ENCODE measurements at places on chromosomes 2 and 18.

GRCh38 chr2:207121784-207122183 is 44.0 kb downstream of the KLF7 start:
- DNase-seq, result no peak

DNA sequence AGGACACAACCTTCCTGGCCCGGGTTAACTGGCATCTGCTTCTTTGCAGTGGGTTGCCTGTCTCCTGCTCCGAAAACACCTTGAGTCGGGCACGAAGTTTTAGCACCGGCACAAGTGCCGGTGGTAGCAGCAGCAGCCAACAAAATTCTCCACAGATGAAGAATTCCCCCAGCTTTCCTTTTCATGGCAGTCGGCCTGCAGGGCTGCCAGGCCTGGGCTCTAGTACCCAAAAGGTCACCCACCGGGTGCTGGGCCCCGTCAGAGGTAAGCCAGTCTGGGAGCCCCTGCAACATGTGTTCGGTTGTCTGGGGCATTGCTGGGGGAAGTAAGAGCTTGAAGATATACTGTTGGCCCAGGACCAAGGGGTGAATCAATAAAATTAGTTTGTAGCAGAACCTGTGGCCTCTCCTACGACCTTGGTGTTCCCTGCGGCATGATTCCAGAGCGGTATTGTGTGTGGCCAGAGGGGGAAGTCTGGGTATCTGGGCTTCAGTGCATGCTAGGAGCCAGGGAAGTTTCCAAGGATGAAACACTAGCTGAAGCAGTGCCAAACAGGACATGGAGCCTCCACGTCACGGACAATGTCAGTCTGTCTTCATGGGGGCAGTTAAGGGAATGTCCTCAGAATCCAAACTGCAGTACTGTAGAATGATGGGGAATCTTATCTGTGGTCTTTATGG is 7.8 kb downstream of the AGBL5 start:
- no peak for DNase-seq

DNA sequence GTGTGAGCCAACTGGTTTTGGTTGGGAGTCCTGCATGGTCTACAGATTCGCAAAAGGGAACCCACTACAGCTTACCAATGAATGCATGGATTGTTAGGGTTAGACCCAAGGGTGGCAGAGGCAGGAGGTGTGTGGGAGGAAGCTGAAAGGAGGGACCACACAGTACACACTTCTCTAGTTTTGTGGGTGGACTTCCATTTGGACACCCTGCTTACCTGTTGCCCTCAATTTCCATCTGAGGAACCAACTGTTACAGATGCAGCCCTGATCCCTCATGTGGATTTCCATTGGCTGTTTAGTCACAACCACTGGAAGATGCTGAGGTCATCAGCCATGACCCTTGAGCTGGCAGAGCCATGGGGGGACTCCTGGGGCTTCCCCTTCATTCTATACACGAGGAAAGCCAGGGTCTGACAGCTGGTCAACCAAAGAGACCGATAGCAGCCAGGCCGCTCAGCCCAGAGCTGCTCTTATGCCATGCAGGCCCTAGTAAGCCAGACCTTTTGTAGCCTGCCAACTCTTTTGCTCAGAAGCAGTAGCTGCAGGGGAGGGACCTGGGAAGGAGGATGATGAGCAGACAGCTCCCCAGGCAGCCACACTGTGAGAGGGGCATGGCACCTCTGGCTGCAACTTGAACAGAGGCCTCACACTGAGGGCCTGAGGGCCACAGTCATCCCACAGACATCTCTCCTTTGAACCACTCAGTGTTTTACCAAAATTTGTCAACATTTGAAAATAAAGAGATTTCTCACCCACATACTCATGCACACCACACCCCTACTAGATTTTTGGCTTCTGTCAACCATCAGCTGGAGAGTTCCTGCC is 162.1 kb downstream of the SETBP1 start:
- DNase-seq, result no peak

GRCh38 chr2:10722252-10722825 is 909 bp downstream of the ATP6V1C2 start:
- DNase-seq, result no peak

GRCh38 chr2:134776836-134777235 is 58.0 kb upstream of the TMEM163 start:
- no peak for DNase-seq

- no peak for DNase-seq
Observed at GRCh38 chr2:229169751-229170150, 101.3 kb downstream of the PID1 start.

- DNase-seq, result no peak
Observed at GRCh38 chr2:192044496-192044895, 150.2 kb downstream of the TMEFF2 start.

- peak; percentile 37 for DNase-seq
Observed at GRCh38 chr18:37253394-37254235, 312.0 kb downstream of the CELF4 start.

DNA sequence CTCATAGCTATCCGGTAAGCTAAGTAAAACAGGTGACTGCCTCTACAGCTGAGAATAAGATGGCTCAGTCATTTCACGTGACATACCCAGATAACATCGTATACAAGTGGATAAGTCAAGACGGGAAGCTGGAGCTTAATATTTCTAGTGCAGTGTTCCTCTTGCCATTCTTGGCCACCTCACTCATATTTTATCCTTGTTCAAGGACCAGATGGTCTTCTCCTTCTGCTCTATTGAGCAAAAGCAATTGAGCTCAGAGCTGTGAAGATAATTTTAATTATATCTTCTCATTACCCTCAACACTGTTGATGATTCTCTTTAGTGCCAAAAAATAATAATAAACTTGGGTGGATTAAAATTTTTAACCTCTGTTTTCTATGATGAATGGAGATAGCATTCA is 201.1 kb downstream of the DCC start:
- no peak for DNase-seq

GRCh38 chr2:235493402-235493774 is 455 bp upstream of the AGAP1 start:
- DNase-seq, result no peak
